ENCODE measurements at places on chromosomes 12 and 14.

GRCh38 chr12:118098911-118099671 lies 4.7 kb downstream of the VSIG10 start:
- no peak overlapping the region for H3K4me3 ChIP-seq
- no peak overlapping the region for H3K27ac ChIP-seq
- peaks cover 9% of the 10 kb centered on the region for H3K27me3 ChIP-seq
- no peaks in the 10 kb centered on the region for H3K36me3 ChIP-seq
- DNase-seq: no peak

DNA sequence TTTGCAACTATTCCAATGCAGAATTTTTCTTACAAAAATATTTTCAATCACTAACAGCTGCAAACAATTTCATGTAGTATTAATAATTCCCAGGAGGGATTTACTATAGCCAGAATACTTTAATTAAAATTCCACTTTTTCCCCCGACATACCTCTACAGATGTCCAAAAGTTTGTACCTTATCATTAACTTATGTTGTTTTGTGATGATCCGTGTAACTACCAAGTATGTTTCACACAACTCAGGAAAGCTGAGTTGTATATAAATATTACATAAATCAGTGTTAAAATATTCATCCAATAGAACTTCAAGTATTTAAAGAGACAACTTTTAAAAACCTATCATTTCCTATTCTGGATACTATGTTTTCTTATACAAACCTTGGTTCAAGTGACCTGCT lies 2.4 kb downstream of the EPS8 start:
- peaks cover 50% of the 10 kb centered on the region for H3K27me3 ChIP-seq
- DNase-seq: no peak
- no peak overlapping the region for H3K4me3 ChIP-seq
- H3K4me1 ChIP-seq: peaks cover 17% of the 10 kb centered on the region
- no peaks in the 10 kb centered on the region for H3K36me3 ChIP-seq
- no peak overlapping the region for H3K27ac ChIP-seq

DNA sequence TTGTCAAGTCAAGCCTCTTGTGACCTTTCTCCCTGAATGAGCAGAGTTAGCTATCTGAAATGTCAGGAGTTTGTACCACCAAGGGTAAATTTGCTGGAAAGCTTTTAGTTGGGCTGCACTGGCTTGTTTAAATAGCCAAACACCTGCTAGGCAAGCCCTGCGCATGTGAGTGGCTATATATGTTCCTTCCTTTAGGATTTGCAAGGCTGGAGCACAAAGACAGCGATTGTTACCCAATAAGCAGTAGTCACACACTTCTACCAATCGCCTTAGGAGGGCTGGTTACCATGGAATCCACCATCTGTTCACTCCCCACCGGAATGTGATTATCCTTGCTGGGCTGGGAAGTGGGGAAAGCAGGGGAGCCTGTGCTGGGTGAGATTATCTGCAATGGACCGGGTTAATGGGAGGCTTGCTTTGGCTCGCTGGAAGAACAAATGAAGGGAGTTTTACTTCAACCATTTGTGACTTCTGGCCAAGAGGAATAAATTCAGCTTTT lies 102.5 kb downstream of the FGD4 start:
- H3K27ac ChIP-seq: no peak overlapping the region
- H3K27me3 ChIP-seq: peaks cover 5% of the 10 kb centered on the region
- H3K36me3 ChIP-seq: no peaks in the 10 kb centered on the region
- no peak for DNase-seq

GRCh38 chr14:94646066-94646465 lies 33.9 kb downstream of the SERPINA3 start:
- H3K36me3 ChIP-seq: no peaks in the 10 kb centered on the region
- no peaks in the 10 kb centered on the region for H3K27me3 ChIP-seq
- no peaks in the 10 kb centered on the region for H3K4me1 ChIP-seq
- H3K4me3 ChIP-seq: no peak overlapping the region
- no peak overlapping the region for H3K27ac ChIP-seq
- DNase-seq: no peak

- DNase-seq: no peak
- H3K27ac ChIP-seq: no peak overlapping the region
- H3K27me3 ChIP-seq: no peaks in the 10 kb centered on the region
- H3K4me3 ChIP-seq: no peak overlapping the region
- no peaks in the 10 kb centered on the region for H3K36me3 ChIP-seq
Observed at GRCh38 chr12:115303723-115304309, 619.8 kb upstream of the TBX3 start.

DNA sequence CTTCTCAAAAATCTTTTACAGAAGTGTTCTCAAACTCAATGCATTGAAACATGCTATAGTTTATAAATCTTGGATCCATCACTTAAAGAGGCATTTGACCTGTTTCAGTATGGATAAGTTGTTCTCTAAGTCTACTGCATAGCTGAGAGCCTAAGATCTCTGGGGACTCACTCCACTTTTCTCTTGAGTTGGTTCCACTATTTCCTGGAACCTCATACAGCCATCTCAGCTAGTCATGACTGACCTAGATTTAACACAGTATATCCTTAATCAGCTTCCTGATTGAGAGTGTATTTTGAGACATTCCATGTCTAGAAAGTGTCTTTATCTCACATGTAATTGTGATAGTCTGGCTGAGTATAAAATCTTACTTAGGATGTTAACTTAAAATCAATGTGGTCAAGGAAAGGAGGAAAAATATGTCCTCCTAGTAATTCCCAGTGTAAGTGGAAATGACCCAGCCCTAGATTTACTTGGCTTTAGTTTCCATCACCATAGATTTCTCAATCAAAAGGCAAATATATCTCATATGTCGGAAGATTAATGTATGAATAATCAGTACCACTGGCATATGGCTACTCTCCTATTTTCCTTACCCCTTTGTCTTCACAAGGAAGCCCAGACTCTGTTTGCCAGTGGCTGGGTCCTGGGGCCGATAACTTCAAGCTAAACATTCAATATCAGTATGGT lies 61.9 kb downstream of the KICS2 start:
- no peak for DNase-seq
- no peak overlapping the region for H3K4me3 ChIP-seq
- no peaks in the 10 kb centered on the region for H3K4me1 ChIP-seq
- H3K36me3 ChIP-seq: no peaks in the 10 kb centered on the region
- H3K27me3 ChIP-seq: peaks cover 3% of the 10 kb centered on the region

All from activated CD4-positive, alpha-beta memory T cell treated with anti-CD3 and anti-CD28 coated beads, Interleukin-2, amount 10 ng/mL, durations not matched to agents 7 days and 5 days (primary cell).